Sciatic nerve (tissue), 2 donors: ENCODE measurements at places on chromosomes 12 and 14.

DNA sequence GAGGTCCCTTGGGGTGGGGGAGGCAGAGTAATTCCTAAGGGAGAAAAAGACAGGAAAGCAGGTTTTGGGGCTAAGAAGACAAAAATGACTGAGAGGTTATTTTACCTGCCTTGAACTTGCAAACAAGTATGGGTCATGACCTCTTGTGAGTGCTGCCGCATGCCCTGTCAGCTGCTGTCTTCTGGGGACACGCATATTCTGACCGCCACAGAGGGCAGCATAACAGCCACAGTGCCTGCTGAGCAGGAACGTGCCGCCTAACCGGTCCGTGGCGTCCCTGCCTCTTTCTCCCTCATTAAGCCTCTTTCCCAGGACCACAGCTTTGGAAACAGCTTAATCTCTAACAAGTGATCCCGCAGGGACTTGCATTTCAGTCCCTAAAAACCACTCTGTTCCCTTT is 51.3 kb upstream of the KCNA1 start:
- no peak for DNase-seq

- DNase-seq: no peak
Observed at GRCh38 chr12:122669397-122670070, 33.6 kb downstream of the HCAR2 start.

- DNase-seq: no peak
Observed at GRCh38 chr12:120231316-120232011, 30.6 kb upstream of the RPLP0 start.

DNA sequence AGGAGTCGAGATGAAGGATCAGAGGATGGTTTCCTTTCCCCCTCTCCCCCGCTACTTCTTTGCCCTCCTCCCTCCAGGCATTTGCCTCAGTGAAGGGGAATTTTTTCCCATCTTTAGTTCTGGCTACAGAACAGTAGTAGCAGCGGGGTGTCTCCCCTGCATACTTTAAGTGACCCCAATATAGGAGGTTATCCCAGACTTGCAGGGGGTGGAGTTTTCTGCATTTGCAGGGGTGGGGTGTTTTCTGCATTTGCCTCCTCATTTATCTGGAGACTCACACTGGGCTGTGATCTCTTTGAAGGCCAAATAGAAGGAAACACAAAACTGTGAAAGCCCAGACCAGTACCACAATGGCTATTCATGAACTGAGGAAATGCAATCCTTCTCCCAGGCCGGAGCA is 19.8 kb downstream of the PTPRB start:
- DNase-seq: no peak

GRCh38 chr12:25071366-25071765 is 122.5 kb upstream of the BCAT1 start:
- DNase-seq: no peak

- DNase-seq: no peak
Observed at GRCh38 chr14:101859538-101859902, 98.0 kb downstream of the PPP2R5C start.

GRCh38 chr14:103097994-103098957 is 3.8 kb downstream of the EXOC3L4 start:
- no peak for DNase-seq
